D341Med (cell line): ENCODE measurements at places on chromosomes 12 and 14.

DNA sequence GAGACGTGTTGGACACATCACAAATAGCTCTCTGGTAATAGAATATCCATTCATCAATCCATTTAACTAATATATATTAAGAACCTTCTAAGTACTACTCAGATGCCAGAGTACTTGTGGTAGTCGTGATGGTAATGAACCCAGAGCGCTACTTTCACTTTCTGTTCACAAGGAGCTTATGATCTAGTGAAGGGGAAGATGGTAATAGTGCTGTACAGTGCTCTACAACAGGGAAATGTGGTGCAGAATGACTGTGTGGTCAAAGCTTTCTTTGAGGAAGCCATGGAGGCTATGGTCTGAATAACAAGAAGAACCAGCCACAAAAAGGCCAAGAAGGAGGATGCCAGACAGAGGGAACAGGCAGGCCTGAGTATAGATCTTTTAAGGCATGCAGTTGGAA is 212.0 kb downstream of the PTPRO start:
- DNase-seq = no peak

DNA sequence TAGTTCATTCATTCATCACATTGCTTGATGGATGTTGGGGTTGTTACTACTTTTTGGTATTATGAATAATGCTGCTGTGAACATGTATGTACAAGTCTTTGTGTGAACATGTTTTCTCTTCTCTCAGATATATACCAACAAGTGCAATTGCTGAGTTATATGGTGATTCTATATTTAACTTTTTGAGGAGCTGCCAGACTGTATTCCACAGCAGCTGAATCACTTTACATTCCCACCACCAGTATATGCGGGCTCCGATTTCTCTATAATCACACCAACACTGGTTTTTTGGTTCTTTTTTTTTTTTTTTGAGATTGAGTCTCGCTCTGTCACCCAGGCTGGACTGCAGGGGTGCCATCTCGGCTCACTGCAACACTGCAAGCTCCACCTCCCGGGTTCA is 22.2 kb upstream of the PLEKHG6 start:
- DNase-seq = no peak

DNA sequence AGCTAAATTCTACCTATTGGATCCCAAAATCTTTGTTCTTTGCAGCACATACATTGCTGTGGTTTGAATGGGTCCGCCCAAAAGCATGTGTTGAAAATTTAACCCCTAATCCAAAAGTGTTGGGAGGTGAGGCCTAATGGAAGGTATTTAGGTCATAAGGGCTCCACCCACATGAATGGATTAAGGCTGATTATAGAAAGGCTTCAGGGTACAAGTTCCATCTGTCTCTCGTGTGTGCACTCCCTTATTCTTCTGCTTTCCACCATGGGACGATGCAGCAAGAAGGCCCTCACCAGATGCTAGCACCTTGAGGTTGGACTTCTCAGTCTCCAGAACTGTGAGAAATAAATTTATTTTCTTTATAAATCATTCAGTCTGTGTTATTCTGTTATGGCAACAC is 190.9 kb downstream of the SOX5 start:
- DNase-seq = no peak

DNA sequence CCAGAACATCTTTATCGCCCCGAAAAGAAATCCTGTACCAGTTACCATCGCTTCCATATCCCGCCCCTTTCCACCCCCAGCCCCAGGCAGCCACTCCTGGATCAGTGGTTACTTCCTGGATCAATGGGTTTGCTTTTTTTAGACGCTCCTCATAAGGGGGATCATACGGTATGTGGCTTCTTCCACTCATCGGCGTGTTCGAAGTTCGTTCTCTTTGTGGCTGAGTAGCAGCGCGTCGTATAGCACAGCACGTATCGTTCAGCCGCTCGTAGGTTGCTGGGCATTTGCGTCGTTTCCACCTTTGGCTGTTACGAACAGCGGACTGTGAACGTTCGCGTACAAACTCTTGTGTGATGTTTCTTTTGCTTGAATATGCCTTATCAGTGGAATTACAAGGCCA is 1.8 kb downstream of the NOC4L start:
- DNase-seq = no peak

GRCh38 chr12:131436922-131437705 is 273.8 kb upstream of the SFSWAP start:
- peak; percentile 9 for DNase-seq
